Activated CD8-positive, alpha-beta T cell treated with anti-CD3 and anti-CD28 coated beads, Interleukin-2, amount 10 ng/mL, durations not matched to agents 7 days and 5 days (primary cell): ENCODE measurements at places on chromosomes 4 and X. TPM values are rescaled to one million over a fixed set of nuclear protein-coding genes. Genes with fewer than 3 reads are reported as not detected.

CLDN34 gene
- total RNA-seq = not detected

PPID gene
- total RNA-seq = 33.9 TPM

PPP2R2C gene
- not detected for total RNA-seq

- no peak for DNase-seq
- no peak overlapping the region for H3K27ac ChIP-seq
- H3K36me3 ChIP-seq = no peaks in the 10 kb centered on the region
- H3K27me3 ChIP-seq = peaks cover 4% of the 10 kb centered on the region
- no peaks in the 10 kb centered on the region for H3K4me1 ChIP-seq
Measured at GRCh38 chr4:114187592-114187991, 208.1 kb upstream of the ARSJ start.

GRCh38 chr4:101050088-101050836 is 297.1 kb downstream of the PPP3CA start:
- no peak for DNase-seq
- peaks cover 5% of the 10 kb centered on the region for H3K36me3 ChIP-seq
- H3K27ac ChIP-seq = no peak overlapping the region
- no peaks in the 10 kb centered on the region for H3K4me1 ChIP-seq
- H3K4me3 ChIP-seq = no peak overlapping the region
- H3K27me3 ChIP-seq = no peaks in the 10 kb centered on the region

DNA sequence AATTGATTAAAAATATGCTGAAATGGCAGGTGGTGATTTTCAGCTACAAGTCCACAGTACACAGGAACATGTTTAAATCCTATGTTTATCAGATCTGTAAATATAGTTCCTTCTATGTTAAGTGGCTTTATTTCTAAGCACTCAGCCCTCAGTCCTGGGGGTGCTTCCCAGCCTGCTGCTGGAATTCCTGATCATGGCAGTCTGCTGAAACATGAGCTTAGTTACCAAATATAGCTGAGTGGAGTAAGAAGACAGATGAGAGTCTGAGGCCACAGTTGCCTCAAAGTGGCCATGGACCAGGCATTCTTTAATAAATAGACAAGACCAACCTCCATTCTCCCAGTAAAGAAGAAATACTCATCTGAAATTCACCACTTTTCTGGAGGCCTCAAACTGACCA is 17.1 kb upstream of the DDX60 start:
- no peak overlapping the region for H3K4me3 ChIP-seq
- peaks cover 6% of the 10 kb centered on the region for H3K36me3 ChIP-seq
- no peaks in the 10 kb centered on the region for H3K27me3 ChIP-seq
- H3K27ac ChIP-seq = no peak overlapping the region
- no peak for DNase-seq

DNA sequence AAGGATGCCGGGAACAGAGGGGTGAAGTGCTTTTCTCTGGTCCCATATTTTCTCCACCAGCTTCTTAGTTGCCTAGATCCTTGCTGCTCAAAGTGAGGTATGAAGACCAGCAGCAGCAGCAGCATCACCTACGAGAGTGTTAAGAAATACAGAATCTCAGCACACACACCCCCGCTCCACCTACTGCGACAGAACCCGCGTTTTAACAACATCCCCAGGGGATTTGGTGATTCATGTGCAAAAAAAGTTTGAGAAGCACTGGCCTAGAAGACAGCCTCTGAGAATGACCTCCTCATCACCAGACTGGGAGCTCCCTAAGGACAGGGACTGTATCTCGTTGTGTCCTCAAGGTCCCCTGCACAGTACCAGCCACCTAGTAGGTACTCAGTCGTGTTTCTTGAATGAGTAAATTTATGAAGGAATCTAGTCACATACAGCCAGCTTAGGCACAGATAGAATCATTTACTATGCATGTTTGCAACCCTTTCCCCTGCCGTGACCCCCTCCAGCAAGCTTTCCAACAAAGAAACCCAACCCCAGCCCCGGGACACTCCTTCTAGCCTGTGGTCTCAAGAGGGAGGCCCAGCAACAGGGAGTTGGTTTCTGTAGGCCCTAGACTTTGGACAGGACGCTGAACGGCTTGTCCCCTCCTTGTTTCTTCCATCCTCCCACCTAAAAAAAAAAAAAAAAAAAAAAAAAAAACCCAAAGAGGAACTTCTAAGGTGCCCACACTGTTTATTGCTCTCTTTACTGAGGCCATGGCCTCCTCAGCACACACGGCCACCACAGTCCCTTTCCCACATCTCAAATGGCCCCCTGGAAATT is 21.5 kb downstream of the RTL5 start:
- H3K4me3 ChIP-seq = no peak overlapping the region
- peaks cover 53% of the 10 kb centered on the region for H3K27me3 ChIP-seq
- H3K27ac ChIP-seq = no peak overlapping the region
- H3K4me1 ChIP-seq = peaks cover 19% of the 10 kb centered on the region
- H3K36me3 ChIP-seq = no peaks in the 10 kb centered on the region
- DNase-seq = no peak

- no peak overlapping the region for H3K27ac ChIP-seq
- peaks cover 6% of the 10 kb centered on the region for H3K4me1 ChIP-seq
- peaks cover 25% of the 10 kb centered on the region for H3K36me3 ChIP-seq
- DNase-seq = no peak
- no peaks in the 10 kb centered on the region for H3K27me3 ChIP-seq
Measured at GRCh38 chrX:16827225-16827624, 41.0 kb downstream of the TXLNG start.

DNA sequence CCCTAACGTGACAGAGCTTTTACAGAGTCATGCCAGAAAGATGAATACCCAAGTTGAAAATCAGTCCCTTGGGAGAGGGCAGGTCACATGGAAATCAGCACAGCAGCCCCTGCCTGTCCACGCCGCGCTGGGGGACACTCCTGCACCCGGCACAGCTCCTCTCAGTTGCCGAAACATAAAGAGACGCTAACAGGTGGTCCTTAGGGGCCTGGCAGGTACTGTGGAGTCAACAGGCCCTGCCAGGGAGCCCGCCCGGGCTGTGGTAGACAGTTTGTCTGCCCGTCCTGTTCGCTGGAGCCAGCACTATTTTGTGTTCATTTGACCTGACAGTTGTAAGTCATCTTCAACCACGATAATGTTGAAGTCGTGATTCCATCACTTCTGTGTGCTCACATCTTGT is 30.5 kb downstream of the NELFA start:
- H3K27me3 ChIP-seq = no peaks in the 10 kb centered on the region
- no peak overlapping the region for H3K4me3 ChIP-seq
- no peaks in the 10 kb centered on the region for H3K4me1 ChIP-seq
- H3K36me3 ChIP-seq = peaks cover 77% of the 10 kb centered on the region
- no peak for DNase-seq

DNA sequence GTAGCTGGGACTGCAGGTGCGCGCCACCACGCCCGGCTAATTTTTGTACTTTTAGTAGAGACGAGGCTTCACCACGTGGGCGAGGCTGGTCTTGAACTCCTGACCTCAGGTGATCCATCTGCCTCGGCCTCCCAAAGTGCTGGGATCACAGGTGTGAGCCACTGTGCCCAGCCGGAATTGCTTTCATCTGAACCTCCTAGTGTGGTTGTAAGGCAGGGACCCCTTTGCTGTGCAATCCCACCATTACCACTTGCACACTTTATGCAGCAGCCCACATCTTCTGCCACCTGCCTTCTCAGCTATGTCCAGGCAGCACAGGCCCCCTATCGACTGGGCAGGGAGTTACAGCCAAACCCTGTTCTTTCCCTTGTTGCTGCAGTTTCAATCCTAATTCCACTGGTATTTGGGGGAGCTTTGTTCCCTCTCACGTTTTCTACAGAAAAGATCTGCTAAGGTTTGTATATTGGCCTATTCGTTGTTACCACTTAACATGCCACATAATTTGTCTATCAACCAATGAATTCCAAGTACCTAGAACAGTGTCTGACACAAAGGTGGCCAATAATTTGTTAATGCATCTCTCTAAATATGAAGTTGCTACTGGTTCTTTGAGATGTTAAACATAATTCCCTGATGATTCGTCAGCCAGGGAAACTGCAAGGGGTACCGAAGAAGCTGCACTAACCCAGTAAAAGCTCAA is 6.5 kb downstream of the RPL39 start:
- peak overlapping the region; percentile 15 for H3K27ac ChIP-seq
- no peak overlapping the region for H3K4me3 ChIP-seq
- H3K4me1 ChIP-seq = peaks cover 44% of the 10 kb centered on the region
- H3K27me3 ChIP-seq = no peaks in the 10 kb centered on the region
- peak; percentile 56 for DNase-seq

DNA sequence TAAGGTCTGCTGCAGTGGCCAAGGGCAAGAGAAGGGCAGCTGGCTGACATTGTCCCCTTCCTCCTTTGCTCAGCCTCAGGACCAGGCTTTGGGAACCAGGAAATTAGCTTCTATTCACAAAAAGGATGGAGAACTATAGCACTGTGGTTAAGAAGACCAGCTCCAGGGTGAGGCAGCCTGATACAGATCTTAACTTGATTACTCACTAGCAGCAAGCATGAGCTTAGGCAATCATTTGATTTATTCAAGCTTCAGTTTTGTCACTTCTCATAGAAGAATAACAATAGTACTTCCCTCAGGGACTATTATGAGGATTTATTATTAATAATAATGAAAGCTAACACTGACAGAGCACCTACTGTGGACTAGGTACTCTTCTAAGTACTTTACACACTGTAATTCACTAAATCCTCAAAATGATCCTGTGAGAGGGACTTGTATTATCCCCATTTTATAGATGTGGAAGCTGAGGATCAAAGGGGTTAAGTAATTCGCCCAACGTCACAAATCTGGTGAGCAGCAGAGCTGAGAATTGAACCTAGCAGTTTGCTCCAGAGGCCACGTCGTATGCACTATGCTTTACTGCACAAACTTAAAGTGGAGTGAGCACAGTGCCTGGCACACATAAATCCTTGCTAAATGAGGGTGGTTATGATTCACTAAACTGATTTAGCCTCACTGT is 130.4 kb upstream of the PAK3 start:
- H3K4me1 ChIP-seq = no peaks in the 10 kb centered on the region
- no peak for DNase-seq
- H3K27ac ChIP-seq = no peak overlapping the region
- H3K36me3 ChIP-seq = no peaks in the 10 kb centered on the region
- H3K27me3 ChIP-seq = no peaks in the 10 kb centered on the region

DNA sequence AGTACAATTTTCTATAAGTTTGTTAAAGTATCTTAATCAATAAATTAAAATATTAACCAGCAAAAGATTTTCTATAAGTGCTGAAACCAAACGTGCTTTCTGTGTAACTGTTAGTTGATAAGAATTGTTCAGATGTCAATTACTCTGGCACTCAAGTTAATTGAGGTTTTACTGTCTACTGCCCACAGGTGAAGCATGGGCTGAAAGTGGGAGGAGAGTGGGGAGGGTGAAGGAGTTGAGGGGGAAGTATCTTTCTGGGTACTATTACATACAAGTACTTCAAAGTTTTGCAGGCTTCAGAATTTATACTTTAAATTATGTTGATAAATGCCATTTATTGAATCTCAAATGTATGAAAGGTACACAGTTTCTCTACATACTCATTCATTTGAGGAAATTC is 19.1 kb upstream of the CXCL3 start:
- H3K4me3 ChIP-seq = no peak overlapping the region
- no peak for DNase-seq
- H3K36me3 ChIP-seq = no peaks in the 10 kb centered on the region

GRCh38 chrX:132146456-132146855 is 18.6 kb upstream of the FRMD7 start:
- H3K4me3 ChIP-seq = no peak overlapping the region
- no peaks in the 10 kb centered on the region for H3K36me3 ChIP-seq
- no peaks in the 10 kb centered on the region for H3K4me1 ChIP-seq
- no peak for DNase-seq

DNA sequence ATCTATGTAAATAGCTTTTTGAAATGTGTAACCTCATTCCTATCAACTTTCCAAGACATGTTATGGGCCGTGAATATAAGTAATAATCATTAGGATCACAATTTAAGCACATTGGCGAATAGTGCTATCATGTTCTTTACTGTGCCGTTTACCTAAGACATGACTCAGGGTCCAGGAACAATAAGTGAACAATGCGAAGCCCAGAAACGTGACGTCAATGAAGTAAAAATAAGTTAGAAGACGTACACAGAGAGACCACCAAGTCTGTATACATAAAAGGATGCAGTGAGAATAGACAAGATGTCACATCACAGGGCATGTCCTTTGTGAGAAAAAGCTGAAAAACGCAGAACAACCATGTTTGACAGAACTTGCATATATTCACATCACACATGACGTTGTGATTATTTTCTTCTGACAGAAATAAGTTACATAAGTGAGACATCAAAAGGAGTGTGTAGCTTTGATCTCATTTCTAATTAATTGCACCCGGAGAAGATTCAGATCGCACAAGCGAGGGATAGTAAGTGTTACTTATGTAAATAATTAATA is 49.4 kb upstream of the FAT1 start:
- no peak overlapping the region for H3K4me3 ChIP-seq
- no peak overlapping the region for H3K27ac ChIP-seq
- no peak for DNase-seq
- no peaks in the 10 kb centered on the region for H3K27me3 ChIP-seq
- H3K4me1 ChIP-seq = no peaks in the 10 kb centered on the region

- no peaks in the 10 kb centered on the region for H3K27me3 ChIP-seq
- H3K27ac ChIP-seq = no peak overlapping the region
- no peaks in the 10 kb centered on the region for H3K4me1 ChIP-seq
- no peaks in the 10 kb centered on the region for H3K36me3 ChIP-seq
Measured at GRCh38 chrX:6930307-6930849, 217.1 kb upstream of the STS start.

DNA sequence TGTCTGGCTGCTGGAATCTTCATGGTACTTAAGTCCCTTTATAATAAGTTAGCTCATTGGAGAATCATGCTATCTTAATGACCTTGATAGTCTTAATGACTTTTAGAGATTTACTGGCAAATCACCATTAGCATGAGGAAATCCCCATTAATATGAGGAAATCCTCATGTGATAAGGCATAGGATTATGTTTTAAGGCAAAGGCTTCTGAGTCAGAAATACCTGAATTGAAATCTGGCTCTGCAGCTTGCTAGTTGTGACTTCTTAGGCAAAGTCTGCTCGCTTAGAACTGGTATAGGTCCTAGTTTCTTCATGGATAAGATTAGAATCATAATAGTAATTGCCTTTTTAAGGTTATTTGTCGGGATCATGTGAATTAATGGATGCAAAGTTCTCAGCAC is 190.2 kb upstream of the BANK1 start:
- no peaks in the 10 kb centered on the region for H3K4me1 ChIP-seq
- no peak for DNase-seq
- H3K4me3 ChIP-seq = no peak overlapping the region
- no peaks in the 10 kb centered on the region for H3K36me3 ChIP-seq
- H3K27me3 ChIP-seq = no peaks in the 10 kb centered on the region

GRCh38 chrX:97199501-97199900 is 315.8 kb downstream of the RPA4 start:
- H3K27me3 ChIP-seq = no peaks in the 10 kb centered on the region
- no peaks in the 10 kb centered on the region for H3K4me1 ChIP-seq
- no peak overlapping the region for H3K4me3 ChIP-seq
- no peak for DNase-seq
- no peaks in the 10 kb centered on the region for H3K36me3 ChIP-seq

DNA sequence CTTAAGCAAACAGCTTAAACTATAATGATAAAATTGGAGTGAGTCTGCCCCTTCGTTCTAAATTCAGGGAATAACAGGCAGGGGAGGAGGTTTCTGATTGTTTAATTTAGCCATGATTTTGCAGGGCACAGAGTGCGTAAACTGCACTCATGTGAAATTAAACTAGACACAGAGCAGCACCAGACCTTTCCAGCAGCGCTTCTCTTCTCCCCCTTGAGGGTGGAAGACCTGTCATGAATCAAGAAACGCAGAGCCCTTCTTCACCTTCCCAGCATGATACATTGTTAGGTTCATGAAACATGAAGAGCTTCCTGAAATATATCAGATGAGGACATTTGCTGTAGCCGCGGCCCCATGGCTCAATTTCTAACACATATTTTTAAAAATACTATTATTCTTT is 63.1 kb downstream of the FAM114A1 start:
- H3K36me3 ChIP-seq = no peaks in the 10 kb centered on the region
- H3K4me3 ChIP-seq = no peak overlapping the region
- no peak overlapping the region for H3K27ac ChIP-seq
- no peaks in the 10 kb centered on the region for H3K4me1 ChIP-seq
